ENCODE measurements at places on chromosomes 12 and 14.

DNA sequence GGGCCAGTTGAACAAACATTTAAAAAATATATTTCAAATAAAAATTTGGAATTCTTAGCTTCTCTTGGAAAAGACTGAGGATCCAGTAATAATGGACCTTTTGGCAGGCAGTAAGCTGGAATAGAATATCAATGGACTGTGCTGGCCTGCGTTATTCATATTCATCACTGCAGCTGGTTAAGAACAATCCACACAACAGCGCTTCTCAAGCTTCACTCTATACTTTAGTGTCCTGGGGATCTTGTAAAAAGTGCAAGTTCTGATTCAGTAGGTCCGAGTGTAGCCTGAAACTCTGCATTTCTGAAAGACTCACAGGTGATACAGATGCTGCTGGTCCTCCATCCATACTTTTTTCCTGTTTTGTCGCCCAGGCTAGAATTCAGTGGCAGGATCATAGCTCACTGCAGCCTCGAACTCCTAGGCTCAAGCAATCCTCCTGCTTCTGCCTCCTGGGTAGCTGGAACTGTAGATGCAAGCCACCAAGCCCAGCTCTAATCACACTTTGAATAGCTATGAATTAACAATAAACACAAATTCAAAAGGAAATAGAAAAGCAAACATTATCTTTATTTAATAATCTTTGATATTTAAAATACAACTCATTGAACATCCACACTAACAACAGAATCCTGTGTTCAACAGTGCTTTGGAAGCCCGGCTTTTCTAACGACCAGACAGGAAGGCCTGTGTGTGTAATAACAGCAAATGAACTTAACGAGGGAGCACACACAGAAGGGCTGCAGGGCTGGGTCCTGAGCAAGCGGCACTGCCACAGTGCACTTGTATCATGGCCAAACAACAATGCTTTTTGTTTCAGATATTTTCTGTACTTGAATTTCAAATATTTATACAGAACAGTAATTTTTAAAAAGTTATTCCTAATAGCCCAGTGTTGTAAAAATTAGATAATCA is 18.4 kb upstream of the TRIP11 start:
- no peak for DNase-seq

DNA sequence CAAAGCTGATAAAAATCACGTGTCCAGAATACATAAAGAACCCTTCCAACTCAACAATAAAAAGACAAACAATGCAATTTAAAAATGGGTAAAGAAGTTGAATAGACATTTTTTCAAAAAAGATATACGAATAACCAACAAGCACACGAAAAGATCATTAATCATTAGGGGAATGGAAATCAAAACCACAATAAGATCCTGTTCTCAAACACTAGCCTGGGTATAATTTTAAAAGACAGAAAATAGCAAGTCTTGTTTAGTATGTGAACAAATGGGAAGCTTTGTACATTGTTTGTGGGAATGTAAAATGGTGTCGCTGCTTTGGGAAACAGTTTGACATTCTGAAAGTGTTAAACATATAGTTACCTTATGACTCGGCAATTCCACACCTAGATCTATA is 86.3 kb upstream of the LMNTD1 start:
- DNase-seq, result no peak

- no peak for DNase-seq
Measured at GRCh38 chr12:18683327-18684013, 54.3 kb downstream of the PLCZ1 start.

DNA sequence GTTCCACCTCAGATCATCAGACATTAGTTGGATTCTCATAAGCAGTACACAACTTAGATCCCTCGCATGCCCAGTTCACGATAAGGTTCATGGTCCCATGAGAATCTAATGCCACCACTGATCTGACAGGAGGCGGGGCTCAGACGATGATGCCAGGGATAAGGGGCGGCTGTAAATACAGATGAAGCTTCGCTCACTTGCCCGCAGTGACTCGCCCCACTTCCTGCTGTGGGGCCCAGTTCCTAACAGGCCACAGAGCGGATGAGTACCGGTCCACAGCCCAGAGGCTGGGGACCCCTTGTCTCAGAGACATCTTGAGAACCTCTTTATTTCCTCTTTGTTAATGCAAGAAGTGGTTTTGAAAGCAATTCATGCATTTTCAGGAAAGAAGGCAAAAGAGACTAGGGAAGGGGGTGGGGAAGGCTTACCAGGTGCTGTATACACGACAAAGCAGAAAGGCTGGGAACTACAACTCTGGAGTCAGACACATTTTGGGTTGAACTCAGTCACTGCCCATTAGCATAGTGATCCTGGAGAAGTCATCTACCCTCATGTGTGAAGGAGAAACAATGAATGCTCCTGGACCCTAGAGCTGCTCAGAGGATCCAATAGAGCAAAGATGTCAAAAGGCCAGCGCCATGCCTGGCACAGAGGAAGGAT is 68.7 kb downstream of the EID3 start:
- no peak for DNase-seq

GRCh38 chr12:6646276-6647082 is 753 bp downstream of the ACRBP start:
- DNase-seq, result no peak

DNA sequence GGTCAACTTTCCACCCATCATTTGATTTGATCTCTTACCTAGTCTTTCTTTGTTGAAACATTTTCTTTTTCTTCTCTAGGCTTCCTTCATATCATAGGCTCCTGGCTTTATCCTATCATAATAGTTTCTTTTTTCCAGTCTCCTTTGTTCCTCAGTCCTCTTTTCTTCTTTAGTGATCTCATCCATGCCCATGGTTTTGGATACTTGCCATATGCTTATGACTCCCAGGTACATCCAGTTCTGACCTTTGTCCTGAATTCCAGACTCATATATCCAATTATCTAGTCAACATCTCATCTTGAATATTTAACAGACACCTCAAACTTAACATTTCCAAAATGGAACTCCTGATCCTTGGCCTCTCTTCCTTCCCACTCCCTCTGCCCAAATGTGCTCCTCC is 36.1 kb upstream of the KRAS start:
- DNase-seq, result no peak

DNA sequence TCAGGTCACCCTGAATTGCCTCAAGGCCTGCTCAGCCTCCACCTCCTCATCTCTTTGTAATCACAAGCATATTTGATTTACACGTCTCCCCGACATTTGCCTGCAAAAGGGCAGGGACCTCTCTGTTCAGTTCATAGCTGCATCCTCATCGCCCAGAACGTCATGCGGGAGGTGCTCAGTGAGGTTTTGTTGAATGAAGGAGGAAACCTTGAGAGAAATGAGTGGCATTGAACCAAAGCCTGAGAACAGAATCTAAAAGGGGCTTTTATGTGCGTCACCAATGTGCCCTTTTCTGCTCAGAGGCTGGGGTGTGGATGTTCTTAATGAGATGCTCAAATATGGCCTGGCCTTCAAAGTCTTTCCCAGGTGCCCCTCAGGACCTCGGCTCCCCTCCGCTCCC is 50.0 kb upstream of the LHX5 start:
- no peak for DNase-seq

DNA sequence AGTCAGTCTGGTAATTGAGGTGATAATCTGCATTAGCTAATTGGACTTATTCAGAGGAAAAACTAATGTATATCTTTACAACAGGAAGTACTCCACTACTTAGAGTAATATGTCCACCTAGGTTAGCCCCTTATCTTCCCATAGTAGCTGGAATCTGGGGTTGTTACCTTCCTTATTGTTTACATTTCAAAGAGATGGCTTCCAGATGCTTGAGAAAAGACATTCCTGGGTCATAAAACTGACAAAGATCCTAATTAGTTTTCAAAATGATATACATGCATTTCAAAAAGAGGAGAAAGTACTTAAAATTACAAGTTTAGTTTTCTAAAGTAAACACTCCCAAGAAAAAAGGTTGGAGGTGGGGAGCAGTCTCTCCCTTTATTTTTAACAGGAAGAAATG is 78.1 kb downstream of the RPL10L start:
- no peak for DNase-seq

DNA sequence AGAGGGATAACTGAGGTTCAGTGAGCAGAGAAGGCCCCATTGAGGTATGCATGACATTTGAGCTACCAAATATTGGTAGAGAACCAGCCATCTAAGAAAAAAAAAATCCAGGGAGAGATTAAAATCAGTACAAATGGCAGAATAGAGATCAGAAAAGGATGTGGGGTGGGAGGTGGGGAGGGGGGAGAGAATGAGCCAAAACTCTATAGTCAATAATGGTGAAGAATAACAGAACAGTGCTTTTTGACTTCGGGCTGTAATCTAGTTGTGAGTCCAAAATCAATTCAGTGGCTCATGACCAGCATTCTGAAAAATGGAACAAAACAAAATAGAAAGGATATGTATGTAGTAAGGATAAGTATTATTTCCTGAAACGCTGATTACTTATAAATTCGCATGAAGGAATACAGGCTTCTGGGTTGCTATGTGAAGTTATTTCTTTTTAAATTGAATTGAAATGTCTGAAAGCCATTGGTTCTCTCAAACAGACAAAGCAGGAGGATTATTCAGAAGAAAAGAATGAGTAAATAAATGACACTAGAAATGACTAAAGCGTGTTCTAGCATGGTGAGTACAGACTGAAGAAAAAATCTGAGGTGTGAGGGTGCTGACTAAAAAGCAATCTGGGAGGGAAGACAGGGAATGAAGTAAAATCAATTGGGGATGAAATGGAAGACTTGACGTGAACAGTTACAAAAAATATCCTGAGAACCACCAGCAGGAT is 72.4 kb downstream of the ATP2B1 start:
- DNase-seq, result no peak

DNA sequence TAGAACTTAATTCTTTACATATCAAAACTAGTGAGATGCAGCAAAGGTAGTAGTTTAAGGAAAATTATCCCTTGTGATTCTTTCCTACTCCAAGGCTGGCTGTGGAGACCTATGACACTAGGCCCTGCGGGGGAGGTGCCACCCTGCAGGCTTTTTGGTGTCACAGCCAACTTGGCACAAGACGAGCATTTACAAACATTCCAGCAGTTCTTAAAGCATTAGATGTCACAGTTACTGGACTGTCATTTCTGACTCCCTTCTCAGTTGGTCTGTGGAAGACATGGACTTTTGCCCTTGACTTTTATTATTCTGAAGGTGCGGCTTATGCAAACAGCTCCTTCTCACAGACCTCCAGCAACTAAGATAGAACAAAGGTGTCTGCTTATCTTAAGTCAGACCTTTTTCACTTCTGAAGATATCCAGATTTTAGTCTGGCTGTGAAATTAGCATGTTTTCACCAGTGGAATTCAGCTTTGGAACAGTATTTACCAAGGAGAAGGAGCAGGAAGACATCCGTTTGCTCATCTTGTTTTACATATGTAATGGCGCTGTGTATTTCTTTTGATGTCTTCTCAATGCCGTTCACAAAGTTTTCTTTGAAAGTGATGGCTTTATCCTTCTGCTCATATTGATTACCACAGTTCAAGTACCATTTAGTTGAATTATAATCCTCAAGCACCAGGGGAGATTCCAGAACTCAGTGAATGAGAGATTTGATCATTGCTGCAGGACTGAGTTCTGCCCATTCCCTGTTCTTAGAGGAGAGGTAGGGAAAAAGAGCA is 17.9 kb downstream of the SRGAP1 start:
- DNase-seq, result no peak

- DNase-seq, result no peak
Measured at GRCh38 chr12:124487066-124487833, 80.2 kb downstream of the NCOR2 start.

DNA sequence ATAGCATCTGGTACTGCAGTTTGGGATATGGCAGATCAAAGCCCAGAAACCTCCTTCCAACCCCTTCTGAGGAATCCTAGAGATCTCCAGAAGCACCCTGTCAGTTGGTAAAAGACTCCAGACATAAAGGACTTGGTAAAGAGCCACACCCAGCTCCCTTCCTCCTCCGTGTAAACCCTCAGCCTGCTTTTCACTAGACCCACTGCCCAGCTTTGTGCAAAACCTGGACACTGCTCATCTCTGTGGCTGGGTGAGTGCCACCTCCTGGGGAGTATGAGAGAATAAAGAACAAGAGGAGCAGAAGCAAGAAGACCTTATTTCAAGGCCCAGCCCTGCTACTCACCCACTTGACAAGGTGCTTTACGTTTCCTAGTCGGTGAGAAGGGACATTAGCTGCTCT is 33.0 kb downstream of the ANO2 start:
- no peak for DNase-seq

GRCh38 chr14:61491876-61492434 is 170.6 kb downstream of the PRKCH start:
- no peak for DNase-seq

DNA sequence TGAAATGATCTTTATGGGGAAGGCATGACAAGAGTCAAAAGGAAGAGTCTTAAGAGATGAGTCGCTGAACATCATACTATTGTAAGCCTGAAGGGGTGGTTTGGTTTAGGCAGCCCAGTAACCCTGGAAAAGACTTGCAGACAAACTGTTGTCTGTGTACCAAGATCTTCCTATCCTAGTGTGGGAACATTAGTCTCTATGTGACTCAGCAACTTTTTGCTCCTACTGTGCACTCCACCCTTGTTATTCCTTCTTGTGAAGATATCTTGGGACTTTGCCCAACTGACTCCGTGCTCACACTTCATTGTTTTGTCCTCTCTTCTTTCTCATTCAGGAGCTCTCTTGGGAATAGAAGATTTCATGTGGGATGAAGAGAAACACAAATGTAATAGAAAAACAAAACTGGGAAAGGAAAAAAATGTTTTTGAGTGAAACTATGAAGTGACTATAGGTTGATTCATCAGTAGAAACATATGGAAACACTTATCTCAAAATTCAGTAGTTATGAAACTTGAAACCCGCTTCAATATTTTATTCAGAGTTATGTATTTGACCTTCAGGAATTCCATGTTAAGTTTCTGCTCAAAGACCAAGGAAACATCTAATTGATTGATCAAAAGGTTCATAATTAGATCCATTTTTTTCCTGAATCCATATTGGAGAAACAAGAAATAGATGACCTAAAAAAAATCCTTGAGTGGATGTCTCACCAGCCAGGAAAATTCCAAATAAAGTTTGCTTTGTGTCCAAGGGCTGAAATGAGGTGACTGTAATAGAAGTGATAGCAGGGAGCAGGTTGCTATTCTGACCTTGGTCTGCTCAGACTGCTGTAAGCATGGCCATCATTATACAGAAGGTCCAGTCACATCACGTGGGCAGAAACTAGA is 67.2 kb downstream of the BTG1 start:
- DNase-seq, result no peak
